Activated naive CD4-positive, alpha-beta T cell (primary cell): ENCODE measurements at places on chromosomes 11 and 22.

DNA sequence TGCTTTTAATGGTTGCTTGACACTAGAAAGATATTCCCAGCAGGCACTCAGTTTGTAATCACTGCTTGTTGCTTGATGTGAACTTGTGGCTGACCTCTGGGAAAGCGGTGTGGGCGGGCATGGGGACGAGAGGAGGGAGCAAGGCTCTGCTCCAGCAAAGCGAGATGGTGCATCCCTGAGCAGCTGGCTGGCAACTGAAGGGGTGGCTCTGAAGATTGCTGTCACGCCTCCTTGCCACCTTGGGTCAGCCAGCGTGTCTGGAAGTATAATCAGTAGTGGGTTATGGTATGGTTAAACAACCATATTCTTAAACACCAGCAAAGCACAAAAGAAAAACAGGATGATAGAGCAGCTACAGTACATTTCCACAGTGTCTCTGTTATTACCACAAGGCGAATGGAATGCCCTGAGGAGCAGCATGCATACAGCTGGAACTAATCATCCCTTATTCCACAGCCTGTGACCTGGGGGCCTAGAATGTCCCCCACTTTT lies 124.5 kb downstream of the TRIM44 start:
- DNase-seq, result no peak

DNA sequence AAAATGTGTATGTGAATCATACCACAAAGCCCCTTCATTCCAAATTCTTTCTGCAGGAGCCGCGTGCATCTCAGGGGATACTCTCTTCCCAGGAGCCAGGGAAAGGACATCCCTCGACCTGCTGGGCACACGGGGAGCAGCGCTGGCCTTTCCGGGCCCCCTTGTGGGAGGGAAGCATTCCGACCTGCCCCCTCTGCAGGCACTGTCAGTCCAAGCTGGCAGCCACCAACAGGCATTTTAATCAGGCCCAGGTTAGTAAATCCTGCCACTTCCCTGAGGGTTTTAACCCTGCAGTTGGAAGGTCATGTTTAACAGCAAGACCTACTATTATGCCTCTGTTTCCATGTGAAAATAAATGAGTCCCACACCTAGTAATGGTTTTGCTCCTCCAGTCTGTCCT lies 391.5 kb downstream of the SHANK2 start:
- DNase-seq, result no peak

- no peak for DNase-seq
Observed at GRCh38 chr11:78248191-78248590, 59.5 kb downstream of the USP35 start.

DNA sequence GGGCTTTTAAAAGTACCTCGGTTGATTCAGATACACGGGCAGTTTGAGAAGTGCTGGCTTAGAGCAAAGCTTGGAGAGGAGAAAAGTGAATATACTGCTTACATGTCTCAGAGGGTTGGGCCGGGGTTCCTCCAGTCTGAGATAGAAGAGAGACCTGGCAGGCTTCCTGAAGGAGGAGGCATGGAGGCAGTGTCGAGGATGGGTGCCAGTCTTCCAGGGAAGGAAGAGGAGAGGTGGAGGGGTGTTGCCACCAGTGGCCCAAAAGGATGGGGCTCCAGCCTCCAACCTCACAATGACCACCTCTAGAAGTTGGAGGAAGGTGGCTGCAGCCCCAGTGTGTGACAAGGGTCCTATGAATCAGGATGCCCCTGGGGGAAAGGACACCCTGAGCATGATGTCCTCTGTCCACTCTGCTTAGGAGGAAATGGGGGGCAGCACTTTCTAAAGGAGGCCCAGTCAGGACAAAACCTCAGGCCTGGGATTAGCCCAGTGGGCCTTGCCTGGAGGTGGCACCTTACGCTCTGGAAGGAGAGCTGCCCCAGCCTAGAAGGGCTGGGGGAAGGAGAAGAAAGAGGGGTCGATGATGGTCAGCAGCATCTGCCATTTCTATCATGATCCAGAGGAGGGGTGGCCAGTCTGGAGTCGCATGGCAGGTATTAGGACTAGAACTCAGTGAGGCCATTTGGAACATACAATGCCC lies 65.2 kb downstream of the CD82 start:
- no peak for DNase-seq

GRCh38 chr22:20180640-20181039 lies 29.8 kb upstream of the CCDC188 start:
- no peak for DNase-seq

DNA sequence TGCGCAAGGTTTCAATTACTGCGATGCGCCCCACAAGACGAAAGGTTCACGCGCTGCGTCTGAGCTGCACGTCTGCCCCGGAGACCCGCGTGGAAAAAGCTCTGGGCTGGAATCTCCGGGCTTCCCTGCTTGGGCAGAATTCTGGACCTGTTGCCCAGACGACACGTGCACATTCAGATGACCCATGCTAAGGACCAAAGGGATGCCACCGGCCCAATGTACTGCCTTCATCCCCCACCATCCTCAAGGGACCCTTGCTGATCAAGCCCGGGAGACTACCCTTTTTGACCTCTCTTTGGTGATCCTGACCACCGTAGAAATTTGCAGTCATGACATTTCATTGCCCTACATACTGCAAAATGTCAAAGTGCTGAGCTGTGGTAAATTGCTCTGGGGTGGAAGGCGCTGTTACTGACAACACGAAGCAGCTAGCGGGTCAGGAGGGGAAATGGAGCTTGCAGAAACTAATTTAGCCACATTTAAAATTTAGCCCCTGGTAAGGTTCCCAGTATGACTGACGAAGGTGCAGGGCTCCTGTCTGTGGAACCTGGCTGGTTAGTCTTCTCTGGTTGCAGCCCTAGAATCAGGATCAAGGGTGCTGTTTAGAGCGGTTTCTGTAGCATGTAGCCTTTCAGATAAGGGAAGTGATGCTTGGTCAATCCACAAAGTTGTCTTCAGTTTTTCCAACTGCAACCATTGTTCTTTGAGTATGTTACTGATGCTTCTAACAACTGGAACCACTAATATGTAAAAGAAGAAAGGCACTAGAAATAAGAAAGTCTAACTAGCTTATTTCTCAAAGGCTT lies 81.9 kb downstream of the PRR5L start:
- no peak for DNase-seq

- DNase-seq, result no peak
Observed at GRCh38 chr11:77560605-77561004, 29.1 kb upstream of the AQP11 start.

DNA sequence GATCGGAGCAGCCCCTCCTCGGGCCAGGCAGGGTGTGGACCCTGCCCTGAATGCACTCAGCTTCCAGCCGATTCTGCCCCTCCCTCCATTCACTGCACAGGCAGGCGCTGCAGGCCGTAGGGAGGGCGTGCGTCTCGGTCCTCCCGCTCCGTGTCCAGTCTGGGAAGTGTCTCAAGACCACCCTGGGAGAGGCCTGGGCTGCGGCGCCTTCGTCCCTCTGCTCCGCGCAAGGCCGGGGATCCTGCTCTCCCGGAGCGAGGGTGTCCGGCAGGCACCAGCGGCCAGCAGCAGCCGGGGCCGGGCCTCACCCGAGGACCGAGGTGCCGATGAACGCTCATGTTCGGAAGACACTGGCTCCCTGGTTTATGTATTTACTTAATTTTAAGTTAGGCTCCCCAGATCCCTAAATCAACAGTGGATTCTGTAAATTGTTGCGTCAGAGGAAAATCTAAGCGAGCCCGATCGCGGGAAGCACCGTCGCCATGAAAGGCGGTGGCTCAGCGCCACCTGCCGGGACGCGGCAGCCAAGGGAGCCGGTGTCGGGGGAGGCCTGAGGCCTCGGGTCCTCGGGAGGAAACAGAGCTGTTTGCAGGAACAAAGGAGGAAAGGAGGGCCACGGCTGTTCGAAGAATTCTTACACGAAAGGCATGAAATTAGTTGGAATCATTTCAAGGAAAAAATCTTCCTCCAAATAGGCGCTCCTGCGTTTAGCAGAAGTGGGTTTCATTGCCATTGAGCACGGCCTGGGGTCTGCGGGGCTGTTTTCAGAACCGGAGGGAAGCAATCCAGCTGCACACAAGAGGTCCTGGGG lies 195.3 kb downstream of the BRD1 start:
- peak; percentile 5 for DNase-seq

- DNase-seq, result no peak
Observed at GRCh38 chr11:90698238-90698637, 475.4 kb upstream of the CHORDC1 start.

DNA sequence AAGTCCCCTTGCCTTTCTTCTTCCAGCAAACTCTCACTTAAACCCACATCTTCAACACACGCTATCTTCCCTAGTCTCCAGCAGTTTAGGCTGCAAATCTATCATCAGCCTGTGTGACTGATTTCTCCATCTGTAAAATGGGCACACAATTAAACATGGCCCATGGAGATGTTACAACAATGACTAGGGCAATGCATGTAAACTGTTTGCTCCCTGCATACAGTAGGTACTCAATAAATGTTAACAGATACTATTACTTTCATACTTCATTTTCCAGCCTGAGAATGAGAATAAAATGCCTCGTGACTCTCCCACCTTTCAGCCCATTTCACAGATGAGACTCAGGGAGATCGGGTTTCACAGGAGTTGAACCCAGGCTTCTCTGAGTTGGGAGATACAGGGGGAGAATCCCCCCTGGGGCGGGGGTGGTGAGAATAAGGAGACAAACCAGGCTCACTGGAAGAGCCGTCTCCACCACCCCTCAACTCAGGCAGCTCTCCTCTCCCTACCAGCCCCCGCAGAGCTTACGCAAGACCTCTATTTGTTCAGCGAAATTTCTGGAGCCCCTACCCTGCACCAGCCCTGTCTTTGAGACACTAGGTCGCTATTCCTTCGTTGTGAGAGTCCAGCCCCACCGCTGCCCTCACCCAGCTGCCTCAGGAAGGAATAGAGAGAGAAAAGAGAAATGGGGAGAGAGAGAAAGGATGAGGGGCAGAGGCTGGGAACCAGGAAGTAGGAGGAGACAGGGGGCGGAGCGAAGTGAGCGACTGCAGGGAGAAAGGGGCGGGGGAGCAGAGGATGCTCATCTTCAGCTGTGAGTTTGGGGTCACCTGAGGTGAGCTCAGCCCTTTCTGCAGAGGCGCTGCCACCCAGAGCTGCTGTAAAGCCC lies 42.1 kb upstream of the KLHL35 start:
- DNase-seq, result no peak

DNA sequence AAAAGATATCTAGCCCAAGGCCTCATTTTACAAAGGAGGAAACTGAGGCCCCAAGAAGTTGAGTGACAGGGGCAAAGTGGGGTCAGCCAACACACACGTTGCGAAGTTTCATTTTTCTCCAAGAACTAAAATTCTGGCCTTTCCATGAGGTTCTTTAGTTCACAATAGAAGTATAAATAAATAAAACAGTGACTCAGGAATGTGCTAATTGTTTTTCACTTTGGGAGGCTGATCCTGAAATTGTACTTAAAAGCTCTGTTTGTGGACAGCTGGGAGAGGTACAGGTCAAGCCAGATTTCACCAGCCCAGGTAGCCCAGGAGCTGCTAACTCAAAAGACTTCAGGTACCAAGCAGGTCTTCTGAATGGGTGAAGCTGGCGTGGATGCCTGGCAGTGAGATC lies 105.2 kb downstream of the TRAF6 start:
- no peak for DNase-seq

DNA sequence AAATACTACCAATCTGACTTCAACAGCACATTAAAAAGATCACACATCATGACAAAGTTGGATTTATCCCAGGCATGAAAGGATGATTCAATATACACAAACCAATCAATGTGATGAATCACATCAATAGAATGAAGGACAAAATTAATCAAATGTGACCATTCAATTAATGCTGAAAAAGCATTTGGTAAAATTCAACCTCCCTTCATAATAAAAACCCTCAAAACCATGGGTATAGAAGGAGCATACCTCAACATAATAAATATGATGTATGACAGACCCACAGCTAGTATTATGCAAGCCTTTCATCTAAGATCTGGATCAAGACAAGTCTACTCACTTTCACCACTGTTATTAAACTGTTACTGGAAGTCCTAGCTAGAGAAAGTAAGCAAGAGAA lies 921.7 kb upstream of the RAG2 start:
- no peak for DNase-seq

GRCh38 chr11:76152086-76152681 lies 54.1 kb downstream of the WNT11 start:
- DNase-seq, result peak; percentile 64

DNA sequence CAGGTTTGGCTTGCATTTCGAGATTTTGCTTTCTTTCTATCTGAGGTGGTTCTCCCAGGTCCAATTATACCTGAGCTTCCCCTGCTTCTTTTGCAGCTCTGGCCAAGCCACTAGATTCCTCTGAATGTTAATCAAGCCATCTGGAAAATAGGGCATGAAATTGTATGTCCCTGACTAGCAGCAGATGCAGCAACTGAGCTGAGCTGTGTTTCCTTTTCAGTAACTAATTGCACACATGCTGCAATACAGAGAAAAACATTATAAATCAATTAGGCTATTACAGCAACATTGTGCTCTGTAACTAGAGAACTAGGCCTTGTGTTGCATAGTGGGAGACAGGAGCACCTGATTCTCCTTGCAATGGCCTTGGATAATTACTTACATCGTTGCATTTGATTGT lies 408.3 kb downstream of the ETS1 start:
- no peak for DNase-seq

- no peak for DNase-seq
Observed at GRCh38 chr22:41713004-41713403, 13.7 kb downstream of the MEI1 start.

DNA sequence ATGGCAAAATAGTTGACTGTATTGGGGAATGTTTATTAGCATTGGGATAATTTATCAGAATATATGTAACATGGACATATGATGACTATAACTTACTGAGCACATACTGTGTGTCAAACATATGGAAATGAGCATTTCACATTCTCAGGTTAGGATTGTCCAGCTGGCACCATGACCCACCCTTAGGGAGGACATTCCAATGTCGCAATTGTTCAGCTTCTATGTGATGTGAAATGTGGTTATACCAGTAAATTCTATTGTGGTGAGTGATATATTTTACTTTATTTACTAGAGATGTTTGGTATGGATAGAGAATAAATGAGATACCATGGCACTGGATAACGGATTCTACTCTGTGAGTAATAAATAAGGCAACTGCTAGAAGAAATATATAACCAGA lies 50.4 kb downstream of the OR4A47 start:
- DNase-seq, result no peak

DNA sequence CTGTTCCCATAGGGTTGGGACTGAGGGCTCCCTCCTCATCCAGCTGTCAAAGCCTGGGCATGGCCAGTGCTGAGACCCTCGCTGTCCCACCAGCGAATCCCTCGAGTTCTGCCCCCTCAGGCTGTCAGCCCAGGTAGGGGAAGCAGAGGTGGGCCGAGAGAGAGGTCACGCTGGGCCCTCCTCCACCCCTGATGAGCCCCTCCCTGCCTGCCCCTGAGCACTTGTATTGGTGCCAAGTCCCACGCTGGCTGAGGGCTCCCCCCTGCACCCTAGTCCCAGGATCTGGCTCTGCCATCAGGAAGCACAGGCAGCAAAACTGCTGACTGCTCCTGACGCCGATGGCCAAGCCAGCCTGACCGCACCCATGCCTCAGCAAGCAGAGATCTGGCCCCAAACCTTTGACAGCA lies 3.3 kb downstream of the PRR33 start:
- DNase-seq, result no peak

DNA sequence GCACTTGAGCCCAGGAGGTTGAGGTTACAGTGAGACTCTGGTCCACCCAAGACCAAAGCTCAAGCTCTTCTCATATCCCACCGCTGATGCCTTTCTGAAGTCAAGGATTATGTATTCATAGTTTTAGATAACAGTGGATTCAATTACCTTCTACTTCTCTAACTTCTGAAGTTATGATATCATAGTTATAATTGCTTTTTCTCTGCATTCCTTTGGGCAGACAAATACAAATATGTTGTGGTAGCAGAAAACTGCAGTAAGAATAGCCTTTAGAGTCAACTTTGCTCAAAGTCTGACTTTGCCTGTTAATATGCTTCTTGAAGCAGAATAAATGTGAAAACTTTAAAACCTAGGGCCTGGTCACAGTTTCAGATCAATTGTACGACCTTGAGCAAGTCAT lies 94.4 kb downstream of the LUZP2 start:
- DNase-seq, result no peak
